Stimulated activated memory B cell treated with anti-CD40 and anti-IgM and Interleukin-4, amounts not matched to agents 10 μg/mL and 1 μg/mL and 100 μg/mL, for 72 hours (primary cell): ENCODE measurements at places on chromosomes 13 and 19.

- no peak for ATAC-seq
These were observed 69.8 kb downstream of the KDM4B start for GRCh38 chr19:5038631-5039271.

DNA sequence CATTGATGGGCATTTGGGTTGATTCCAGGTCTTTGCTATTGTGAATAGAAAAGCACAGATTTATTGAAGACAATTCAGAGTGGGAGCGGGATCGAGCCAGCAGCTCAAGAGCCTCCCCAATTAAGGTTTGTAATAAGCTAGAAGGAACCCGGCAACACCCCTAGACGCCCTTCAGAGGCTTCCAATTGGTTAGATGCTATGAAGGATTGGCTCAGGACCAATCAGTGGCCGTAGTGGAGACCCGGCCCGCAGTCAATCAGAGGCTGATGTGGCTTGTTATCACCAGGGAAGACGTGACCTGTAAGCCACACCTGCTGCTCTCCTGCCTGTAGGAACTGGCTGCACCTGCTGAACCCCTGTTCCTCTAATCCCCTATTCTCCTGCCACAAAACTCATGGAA, 14.6 kb downstream of the SIGLEC11 start:
- no peak for ATAC-seq

DNA sequence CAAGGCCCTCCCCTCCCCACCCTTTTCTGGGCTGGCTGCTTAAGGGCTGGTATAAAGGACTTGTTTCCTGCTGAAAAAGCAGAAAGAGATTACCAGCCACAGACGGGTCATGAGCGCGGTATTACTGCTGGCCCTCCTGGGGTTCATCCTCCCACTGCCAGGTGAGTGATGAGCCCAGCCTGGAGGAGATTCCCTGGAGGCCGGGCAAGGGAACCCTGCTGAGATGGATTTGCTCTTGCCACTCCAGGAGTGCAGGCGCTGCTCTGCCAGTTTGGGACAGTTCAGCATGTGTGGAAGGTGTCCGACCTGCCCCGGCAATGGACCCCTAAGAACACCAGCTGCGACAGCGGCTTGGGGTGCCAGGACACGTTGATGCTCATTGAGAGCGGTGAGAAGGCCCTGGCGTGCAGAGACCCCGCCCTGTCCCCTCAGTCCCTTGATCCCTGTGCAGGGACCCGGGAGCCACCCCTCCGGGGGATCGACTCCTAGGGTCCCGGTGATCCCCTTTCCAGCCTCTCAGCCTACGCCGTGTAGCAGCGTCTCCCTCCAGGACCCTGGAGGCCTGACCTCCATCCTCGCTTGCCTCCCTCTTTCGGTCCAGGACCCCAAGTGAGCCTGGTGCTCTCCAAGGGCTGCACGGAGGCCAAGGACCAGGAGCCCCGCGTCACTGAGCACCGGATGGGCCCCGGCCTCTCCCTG, at the start of gene CD177:
Gene CD177 (plus strand): TSS at position 81 of the 699 bp plus-strand sequence. CDS start 29 bp downstream, at position 110.
- ATAC-seq, result no peak

DNA sequence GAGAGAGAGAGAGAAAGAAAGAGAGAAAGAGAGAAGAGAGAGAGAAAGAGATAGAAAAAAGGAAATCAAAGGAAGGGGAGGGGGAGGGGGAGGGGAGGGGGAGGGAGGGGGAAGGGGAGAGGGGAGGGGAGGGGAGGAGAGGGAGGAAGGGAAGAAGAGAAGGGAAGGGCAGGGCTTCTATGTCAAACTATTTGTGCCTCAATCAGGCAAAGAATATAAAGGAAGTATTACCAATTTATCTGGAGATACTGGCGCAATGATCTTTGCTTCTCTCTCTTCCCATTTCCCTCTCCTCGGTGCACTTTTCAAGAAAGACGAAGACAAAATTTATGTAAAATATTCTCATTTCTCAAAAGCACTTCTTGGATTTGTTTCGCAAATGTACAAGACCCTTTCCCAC, 9.3 kb upstream of the INSR start:
- no peak for ATAC-seq

DNA sequence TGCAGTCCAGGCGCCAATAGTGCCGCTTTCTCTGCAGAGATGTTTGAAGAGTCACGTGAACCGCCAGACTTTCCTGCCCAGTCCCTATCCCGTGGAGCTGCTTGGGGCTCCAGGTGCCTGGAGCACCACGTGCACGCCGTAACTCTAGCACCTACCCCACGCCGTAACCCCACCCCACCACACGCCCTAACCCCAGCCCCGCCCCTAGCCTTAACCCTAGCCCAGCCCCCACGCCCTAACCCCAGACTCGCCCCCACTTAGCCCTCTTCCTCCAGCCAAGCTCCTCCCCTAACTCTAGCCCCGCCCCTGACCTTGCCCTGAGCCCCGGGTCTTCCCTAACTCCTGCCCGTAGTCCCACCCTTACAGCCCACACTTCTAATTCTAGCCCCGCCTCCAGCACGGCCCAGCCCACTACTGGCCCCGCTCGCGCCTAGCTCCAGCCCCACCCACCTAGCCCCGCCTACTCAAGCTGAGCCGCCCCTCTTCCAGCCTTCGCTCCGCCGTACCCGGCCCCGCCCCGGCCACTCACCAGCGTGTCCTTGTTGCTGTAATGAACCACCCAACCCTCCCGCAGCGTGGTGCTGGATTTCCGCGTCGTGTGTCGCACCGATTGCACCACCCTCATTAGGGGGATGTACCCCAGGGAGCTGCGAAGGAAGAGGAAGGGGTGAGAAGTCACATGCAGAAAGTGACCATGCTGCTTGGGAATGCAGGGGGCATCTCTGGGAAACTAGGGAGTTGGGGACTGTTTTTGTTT, 19.5 kb downstream of the PRKD2 start:
- peak; percentile 56 for ATAC-seq

GRCh38 chr13:114054264-114054663, 78.2 kb downstream of the RASA3 start:
- no peak for ATAC-seq

DNA sequence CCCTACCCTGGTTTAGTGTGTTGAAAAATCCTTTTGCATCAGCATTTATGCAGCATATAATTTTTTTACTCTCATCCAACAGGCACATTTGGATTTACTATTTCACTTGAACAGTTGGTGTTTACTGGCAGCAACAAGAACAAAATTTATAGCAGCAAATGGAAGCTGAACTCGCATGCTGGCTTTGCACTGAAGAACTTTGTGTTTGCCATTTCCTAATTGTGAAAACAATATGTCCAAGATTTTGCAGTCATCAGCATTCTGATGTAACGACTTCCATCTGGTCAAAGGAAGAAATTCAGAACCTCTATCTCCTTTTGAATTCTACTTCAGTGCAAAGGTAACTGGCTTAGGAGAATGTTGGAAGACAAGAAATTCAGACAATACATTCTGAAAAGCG, 131.0 kb downstream of the DLEU7 start:
- ATAC-seq, result no peak

DNA sequence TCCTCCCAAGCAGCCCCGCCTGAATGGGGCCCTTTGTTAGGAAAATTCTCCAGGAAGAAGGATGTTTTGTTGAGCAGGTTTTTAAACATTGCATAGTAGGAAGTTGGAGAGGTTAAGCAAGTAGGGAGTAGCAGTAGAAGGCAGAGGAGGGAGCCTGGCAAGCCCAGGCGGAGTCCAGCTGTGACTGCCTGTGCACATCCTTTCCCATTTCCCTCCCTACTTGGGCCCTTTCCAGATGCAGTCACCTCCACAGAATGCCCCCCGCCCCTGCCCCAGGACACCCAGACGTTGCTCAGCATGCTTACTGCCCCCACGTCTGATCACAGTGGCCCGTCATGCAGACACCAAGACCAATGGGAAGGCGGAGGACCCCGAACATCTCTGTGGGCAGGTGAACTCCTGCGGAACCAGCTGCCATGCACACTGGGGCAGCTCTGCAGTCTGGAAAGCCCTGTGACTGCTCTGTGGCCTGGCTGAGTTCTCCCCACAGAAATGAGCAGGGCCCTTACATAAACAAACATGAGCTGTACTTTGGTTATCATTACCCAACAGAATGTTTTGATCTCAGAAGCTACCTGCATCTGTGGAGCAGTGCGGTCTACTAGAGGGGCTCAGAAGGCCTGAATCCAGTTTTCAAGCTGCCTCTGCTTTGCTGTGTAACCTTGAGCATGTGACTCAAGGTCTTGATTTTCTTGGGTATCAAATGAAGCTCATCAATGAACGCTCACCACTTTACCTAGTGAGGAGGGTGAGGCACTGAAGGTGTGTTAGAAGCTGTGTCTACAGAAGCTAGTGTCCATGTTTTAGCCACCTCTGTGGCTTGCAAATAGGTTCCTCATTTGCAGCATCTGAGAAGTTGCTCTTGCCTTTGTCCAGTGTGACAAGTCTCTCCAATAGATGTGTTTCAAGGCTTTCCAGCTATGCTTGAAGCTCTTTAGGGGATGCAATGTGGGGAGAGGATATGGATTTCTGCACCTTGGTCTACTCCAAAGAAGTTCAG, 84.2 kb downstream of the TNFRSF19 start:
- ATAC-seq, result no peak

GRCh38 chr13:23671377-23671776, 101.2 kb downstream of the TNFRSF19 start:
- ATAC-seq, result no peak

GRCh38 chr19:11098861-11099260, 9.6 kb downstream of the LDLR start:
- no peak for ATAC-seq

- ATAC-seq, result no peak
These were observed 946.3 kb upstream of the PCDH9 start for GRCh38 chr13:68176475-68176874.
